Amygdala (tissue), 56 donors: ENCODE measurements at places on chromosomes 12 and 14.
A peak's percentile ranks its signal among the peaks of the same experiment; 100 is the strongest.

GRCh38 chr14:64421166-64421565, 33.0 kb downstream of the MTHFD1 start:
- DNase-seq: no peak

DNA sequence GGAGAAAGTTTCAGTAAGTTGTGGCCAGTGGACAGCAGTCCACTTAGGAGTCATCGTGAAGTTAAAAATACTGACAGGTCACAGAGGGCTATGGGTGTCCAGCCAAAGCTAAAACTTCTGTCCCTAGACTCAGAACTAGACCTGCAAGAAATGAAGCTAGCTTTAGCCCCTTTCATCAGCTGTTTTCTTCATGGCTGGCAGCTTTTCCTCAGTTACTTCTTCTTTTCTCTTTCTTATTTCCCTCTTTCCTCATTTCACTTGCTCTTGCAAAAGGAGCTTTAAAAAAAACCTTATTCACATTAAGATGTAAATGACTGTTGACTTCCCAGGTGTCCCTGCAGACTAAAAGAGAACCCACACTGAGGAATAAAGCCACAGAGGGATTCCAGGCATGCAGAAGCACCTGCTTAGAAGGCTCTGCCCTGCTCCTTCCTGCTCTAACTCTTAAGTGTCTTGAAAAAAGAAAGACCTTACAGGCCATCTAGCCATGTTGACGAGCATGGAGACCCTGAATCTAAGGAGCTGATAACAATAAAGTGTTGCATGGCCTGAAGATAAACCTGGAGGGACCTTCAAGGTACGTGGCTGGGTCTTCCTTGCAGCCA, 69.7 kb upstream of the CCND2 start:
- no peak for DNase-seq

DNA sequence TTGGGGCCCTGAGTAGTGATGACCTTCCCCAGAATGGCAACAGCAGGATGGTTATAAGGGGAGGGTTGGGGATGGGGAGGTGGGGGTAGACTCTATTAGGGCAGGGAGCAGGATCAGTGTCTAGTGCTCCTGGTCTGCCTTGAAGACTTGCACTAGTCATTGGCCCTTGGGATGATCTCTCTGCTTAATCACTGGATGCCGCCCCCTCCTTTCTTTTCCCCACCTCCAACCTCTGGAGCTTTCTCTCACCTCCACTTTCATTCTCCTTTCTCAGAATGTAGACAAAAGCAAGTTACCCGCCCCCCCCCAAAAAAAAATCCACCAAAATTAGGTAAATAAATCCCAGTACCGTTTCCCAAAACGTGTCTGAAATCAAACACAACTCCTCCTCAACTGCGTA, 2.8 kb upstream of the KCNK10 start:
- no peak for DNase-seq

- peak; percentile 84 for DNase-seq
Measured at GRCh38 chr14:92951912-92952471, 29.0 kb downstream of the CHGA start.

DNA sequence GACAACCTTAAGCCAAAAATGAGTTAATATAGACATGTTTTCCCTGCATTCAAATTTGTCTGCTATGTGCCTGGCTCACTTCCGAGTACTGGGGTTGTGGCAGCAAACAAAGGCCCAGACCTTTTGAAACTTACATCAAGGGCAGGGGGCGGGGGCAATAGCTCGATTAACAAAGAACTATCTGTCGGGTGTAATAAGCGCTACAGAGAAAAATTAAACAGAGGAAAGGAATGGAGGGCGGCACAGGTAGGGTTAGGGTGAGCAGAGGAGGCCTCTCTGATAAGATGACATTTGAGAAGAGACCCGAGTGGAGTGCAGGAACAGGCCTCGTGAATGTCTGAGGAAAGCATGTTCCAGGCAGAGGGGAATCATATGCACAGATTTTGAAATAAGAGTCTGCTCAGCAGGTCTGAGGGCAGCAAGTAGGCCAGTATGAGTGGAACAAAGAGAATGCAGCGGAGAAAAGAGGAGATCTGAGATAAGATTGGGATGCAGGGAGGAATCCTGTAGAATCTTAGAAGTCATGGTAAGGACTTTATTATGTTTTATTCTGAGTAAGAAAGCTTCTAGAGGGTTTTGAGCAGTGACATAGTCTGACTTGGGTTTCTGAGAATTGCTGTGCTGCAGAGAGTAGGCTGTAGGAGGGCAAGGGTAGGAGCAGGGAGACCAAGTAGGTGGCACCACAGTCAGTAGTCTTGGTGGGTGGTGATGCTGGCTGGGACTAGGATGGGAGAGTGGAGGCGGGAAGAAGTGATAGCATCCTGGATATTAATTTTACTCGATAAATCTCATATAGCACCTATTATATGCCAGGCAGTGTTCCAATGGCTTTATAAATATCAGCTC, 52.6 kb downstream of the BICDL1 start:
- no peak for DNase-seq

- no peak for DNase-seq
Measured at GRCh38 chr12:13595536-13596443, 385.6 kb downstream of the GRIN2B start.

GRCh38 chr12:90004319-90005074, 295.9 kb upstream of the ATP2B1 start:
- DNase-seq: no peak

DNA sequence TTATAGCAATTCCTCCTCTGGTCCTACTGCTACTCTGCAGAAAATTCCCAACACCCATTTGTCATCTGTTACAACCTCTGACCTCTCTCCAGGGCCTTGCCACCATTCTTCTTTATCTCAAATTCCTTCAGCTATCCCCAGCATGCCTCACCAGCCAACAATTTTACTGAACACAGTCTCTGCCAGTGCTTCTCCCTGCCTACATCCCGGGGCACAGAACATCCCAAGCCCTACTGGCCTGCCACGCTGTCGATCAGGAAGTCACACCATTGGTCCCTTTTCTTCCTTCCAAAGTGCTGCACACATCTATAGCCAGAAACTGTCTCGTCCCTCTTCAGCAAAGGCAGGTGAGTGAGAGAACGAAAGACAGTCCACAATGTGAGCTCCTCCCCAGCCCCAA, 122.1 kb downstream of the TTLL5 start:
- DNase-seq: no peak

GRCh38 chr14:23249824-23250223, 12.1 kb downstream of the RNF212B start:
- DNase-seq: no peak

DNA sequence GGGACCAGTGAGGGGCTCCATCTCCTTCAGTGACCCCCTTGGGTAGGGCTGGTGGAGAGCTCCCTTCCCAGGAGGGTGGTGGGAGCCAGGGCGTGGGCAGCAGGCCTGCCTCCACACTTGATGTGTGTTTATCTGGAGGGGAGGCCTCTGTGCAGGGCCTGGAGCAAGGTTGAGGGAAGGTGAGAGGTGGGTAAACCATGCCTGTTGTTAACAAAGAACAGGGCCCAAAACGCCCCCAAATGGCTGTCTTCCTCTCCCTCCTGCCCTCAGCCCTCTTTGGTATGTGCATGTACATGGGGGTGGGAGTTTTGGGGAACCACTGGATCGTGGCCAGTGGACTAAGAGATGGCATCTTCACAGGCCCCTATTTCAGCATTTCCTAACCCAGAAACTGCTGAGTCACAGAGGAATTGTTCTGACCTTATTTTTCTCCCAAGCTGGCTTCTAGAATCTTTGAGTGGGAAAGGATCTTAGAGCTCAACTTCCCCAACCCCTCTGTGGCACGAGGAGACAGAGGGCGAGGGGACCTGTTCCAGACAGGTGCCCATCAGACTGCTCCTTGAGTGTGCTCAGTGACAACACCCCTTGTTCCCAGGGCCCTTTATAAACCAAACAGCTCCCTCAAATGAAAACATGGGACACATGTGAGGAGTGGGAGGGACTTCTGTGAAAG, 3.6 kb downstream of the SLC48A1 start:
- DNase-seq: no peak

GRCh38 chr14:95440951-95441350, 75.5 kb downstream of the SYNE3 start:
- no peak for DNase-seq

DNA sequence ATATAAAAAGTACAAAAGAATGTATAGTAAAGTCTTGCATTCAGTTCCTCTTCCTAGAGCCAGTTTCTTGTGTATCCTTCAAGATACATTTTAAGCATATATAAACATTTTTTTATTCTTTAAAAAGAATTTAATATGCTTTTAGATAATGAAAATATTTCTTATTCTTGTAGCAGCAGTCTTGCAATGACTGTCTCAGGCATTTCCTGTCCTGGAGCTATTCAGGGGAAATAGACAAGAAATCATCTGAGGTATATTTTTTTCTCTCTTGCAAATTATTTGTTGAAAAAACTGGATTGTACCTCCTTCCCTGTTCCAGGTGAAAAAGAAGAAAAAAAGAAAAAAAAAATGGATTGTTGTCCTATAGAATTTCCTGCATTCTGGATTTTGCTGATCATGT, 17.0 kb upstream of the ERBB3 start:
- DNase-seq: no peak

- DNase-seq: no peak
Measured at GRCh38 chr12:97216848-97217247, 245.8 kb upstream of the RMST start.

DNA sequence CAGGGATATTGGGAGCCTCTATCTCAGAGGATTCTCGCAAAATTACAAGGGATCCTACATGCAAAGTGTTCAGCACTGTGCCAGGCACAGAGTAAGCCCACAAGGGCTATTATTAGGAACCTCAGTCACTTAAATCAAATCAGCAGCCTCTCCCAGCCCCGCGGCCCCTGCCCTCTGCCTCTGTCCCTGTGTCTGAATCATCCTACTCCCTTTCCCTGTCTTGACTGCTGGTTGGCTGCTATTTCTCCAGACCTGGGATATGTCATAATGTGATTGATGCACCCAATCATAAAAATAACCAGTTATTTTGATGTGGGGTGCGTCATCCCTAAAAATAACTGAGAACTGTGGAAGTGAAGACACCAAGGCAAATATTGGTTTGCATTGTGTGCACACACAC, 176.3 kb downstream of the KSR2 start:
- DNase-seq: no peak

- no peak for DNase-seq
Measured at GRCh38 chr12:1872001-1872400, 46.5 kb downstream of the CACNA2D4 start.

GRCh38 chr14:35254736-35255135, 37.4 kb upstream of the PSMA6 start:
- DNase-seq: no peak

GRCh38 chr12:110742096-110742717, 484 bp downstream of the PPP1CC start:
- DNase-seq: peak; percentile 57

GRCh38 chr12:106333756-106334155, 23.8 kb upstream of the POLR3B start:
- DNase-seq: no peak

DNA sequence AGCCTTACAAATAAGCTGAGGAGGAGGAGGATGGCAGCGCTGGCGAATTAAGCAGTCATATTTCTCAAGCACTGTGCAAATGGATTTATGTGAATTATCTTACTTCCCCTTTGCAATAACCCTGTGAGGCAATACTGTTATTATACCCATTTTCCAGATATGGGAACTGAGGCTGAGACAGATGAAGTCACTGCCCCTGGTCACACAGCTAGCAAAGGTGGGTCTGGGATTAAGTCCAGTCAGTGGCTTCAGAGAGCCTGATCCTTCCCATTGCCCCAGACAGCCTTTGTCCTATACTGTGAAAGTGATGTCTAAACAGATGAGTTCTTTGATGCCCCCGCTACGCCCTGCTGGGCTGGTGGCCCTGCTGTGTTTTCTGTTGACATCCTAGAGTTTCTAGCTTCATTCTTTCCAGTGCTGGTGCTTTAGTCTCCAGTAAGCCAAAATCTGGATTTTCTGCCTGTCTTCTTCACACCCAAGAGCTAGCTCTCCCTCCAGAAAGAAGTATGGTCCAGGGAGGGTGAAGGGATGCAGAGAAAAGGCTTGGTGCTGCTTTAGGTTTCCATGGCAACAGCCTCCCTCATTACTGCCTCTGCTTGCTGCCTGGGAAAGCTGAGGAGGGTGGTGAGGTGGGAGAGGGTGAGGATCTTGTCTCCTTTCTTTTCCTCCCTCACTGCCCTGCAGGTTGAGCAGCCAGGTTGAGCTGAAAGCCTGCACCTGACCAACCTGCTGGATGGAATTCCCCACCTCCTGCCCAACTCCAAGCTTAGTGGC, 30.7 kb downstream of the TMEM63C start:
- DNase-seq: no peak

DNA sequence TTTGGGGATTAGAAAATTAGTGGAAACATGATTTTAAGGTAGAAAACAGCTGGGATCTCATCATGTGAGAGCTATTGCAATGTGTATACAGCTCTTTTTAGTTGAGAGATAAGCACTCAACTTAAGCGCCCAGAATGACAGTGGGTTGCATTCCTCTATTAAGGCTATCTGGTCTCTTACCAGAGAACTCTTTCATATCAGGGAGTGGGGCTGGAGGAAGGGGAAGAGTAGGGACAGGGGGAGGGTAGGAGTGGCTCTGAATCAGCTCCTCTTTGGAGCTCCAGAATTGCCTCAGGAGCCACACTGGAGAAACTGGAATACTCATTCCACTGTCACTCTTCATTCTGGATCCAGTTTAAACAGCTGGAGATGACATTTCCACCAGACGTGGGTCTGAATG, 9.2 kb upstream of the PLEKHG3 start:
- DNase-seq: no peak

GRCh38 chr12:112568641-112569040, 149.9 kb downstream of the PTPN11 start:
- no peak for DNase-seq

DNA sequence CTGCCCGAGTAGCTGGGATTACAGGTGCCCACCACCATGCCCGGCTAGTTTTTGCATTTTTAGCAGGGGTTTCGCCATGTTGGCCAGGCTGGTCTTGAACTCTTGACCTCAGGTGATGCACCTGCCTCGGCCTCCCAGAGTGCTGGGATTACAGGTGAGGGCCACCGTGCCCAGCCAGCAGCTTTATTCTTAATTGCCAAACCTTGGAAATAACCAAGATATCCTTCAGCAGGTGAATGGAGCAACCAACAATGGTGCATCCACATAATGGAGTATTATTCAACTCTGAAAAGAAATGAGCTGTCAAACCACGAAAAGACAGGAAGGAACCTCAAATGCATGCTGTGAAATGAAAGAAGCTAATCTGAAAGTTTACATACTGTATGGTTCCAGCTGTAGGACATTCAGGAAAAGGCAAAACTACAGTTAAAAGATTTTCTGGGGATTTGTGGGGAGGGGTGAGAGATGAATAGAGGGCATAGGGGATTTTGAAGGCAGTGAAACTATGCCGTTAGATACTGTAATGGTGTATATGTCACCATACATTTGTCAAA, 118.8 kb upstream of the CCND2 start:
- no peak for DNase-seq

DNA sequence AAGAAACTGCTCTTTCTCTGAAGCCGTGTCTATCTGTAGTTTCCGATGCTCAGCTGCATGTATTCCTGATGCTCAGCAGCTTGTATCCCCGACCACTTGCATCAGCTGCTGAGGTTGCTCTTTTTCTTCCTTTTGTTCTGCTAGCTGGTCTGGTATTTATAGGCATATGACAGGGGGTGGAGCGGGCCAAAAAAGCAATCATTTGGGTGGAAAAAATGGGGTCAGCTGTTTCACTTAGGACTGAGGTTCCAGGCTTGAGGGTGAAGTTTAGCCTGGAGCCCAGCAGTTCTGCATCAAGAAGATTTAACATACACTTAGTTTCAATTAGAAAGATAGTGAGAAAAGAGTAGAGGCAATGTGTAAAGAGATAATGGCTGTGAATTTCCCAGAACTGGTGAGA, 23.6 kb upstream of the AMN1 start:
- no peak for DNase-seq
